ENCODE measurements at places on chromosomes 7 and 10.

GRCh38 chr10:78305311-78305710 lies 271.6 kb downstream of the RPS24 start:
- H3K27ac ChIP-seq, result no peak overlapping the region
- no peaks in the 10 kb centered on the region for H3K4me1 ChIP-seq
- H3K4me3 ChIP-seq, result no peak overlapping the region
- peaks cover 54% of the 10 kb centered on the region for H3K27me3 ChIP-seq
- no peak for DNase-seq
- no peaks in the 10 kb centered on the region for H3K36me3 ChIP-seq

DNA sequence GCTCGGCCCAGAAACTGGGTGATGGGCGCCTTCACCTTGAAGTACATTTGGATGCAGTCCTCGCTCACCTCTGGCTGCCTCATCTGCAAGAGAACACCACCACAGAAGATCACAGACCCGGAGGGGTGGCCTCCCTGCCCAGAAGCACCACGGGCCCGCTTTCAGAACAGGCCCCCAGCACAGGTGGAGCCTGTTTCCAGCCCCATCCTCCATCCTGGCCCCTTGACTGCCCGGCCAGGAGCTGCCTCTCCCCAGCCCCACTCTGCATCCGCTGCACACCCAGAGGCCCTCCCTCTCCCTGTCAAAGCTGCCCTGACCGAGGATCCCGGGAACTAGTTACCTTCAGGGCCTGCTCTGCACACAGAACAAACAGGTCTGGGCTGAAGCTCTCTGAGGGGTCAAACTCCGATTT lies 724 bp downstream of the CFAP46 start:
- no peaks in the 10 kb centered on the region for H3K27me3 ChIP-seq
- DNase-seq, result no peak
- no peak overlapping the region for H3K4me3 ChIP-seq
- peaks cover 5% of the 10 kb centered on the region for H3K36me3 ChIP-seq

GRCh38 chr10:30996481-30997005 lies 35.1 kb downstream of the ZNF438 start:
- H3K27ac ChIP-seq, result no peak overlapping the region
- no peaks in the 10 kb centered on the region for H3K27me3 ChIP-seq
- H3K4me1 ChIP-seq, result peaks cover 12% of the 10 kb centered on the region
- no peak overlapping the region for H3K4me3 ChIP-seq

GRCh38 chr7:103075337-103075918 lies 488 bp downstream of the ARMC10 start:
- peak overlapping the region; percentile 83 for H3K4me3 ChIP-seq
- DNase-seq, result peak; percentile 48
- peaks cover 11% of the 10 kb centered on the region for H3K4me1 ChIP-seq
- no peaks in the 10 kb centered on the region for H3K27me3 ChIP-seq

DNA sequence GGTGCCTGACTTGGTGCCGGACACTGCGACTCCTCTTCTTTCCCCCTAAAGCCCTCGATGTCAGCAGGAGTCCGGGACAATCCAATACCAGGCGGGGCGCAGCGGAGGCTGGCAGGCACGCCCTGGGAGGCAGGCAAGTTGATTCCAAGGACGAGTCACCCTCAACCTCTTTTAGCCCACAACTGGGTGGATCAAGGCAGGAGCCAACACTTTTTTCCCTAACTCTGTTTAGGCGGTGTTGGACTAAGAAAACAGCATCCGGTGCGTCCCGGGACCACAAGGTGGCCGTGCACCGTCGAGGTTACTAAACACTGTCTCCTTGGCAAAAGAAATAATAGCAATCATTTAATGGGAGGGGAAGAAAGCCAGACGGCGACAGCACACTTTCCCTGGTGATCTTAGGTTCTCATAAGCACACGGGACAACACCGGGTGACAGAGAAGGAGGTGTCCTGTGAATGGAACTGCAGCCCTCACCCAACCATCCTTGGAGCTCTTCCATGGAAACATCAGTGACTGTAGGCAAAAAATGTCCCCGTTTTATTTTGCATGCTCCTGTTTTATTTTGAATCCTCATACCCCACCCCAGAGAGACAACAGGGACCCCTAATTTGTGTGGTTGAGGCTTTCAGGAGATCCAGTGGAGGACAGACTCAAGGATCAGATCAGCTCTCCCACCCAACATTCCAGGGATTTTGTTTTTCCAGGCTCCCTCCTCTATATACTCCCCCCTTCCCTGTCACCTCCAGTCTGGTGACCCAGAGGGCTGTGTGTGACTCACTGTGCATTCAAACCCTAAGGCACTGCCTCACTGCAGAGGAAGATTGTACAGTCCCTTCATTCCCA lies 1.3 kb upstream of the CALCR start:
- H3K4me3 ChIP-seq, result no peak overlapping the region
- no peaks in the 10 kb centered on the region for H3K36me3 ChIP-seq
- DNase-seq, result no peak
- no peaks in the 10 kb centered on the region for H3K4me1 ChIP-seq
- H3K27ac ChIP-seq, result no peak overlapping the region
- peaks cover 100% of the 10 kb centered on the region for H3K27me3 ChIP-seq

Data from MCF 10A (cell line).